ENCODE measurements at places on chromosomes 6 and 20. TPM values are rescaled to one million over a fixed set of nuclear protein-coding genes. Genes with fewer than 3 reads are reported as not detected.

RAB44 gene
- total RNA-seq, result 12.9 TPM

PHF10 gene
- total RNA-seq, result 56.5 TPM

ZFP57 gene
- 12.8 TPM for total RNA-seq

SLC16A10 gene
- 0.18 TPM for total RNA-seq

MDFI gene
- not detected for total RNA-seq

LPA gene
- total RNA-seq, result not detected

PACSIN1 gene
- total RNA-seq, result 6.6 TPM

STK35 gene
- 18.7 TPM for total RNA-seq
